ENCODE measurements at places on chromosomes 2 and 18.
A peak's percentile ranks its signal among the peaks of the same experiment; 100 is the strongest.

- DNase-seq = no peak
Observed at GRCh38 chr18:67081482-67082211, 434.9 kb downstream of the DSEL start.

- no peak for DNase-seq
Observed at GRCh38 chr18:44818668-44819403, 138.1 kb downstream of the SETBP1 start.

- no peak for DNase-seq
Observed at GRCh38 chr2:223363085-223363484, 239.1 kb downstream of the SCG2 start.

DNA sequence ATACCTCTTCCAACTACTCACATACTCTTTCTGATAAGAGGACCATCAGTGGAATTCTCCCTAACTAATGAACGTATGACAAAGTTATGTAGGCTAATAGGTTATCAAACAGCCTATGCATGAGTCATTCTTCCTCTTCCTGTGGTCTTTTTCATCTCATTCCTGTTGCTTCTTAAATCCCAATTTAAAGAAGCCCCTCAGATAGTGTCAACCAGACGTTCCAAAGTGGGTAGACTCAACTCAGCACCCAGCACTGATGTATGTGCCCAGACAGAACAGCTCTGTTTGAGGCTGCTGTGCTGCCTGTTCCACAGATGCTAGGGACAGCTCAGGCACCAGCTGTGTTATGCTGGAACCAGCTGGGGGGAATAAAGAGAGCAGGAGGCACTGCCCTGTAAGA is 52.6 kb downstream of the CXCR4 start:
- DNase-seq = no peak

GRCh38 chr18:25225151-25225550 is 126.8 kb downstream of the ZNF521 start:
- no peak for DNase-seq

- no peak for DNase-seq
Observed at GRCh38 chr2:71460056-71460455, 6.7 kb downstream of the DYSF start.

- no peak for DNase-seq
Observed at GRCh38 chr18:74715865-74716712, 118.4 kb downstream of the ZNF407 start.

- DNase-seq = peak; percentile 20
Observed at GRCh38 chr2:190791347-190791975, 89.2 kb upstream of the GLS start.

DNA sequence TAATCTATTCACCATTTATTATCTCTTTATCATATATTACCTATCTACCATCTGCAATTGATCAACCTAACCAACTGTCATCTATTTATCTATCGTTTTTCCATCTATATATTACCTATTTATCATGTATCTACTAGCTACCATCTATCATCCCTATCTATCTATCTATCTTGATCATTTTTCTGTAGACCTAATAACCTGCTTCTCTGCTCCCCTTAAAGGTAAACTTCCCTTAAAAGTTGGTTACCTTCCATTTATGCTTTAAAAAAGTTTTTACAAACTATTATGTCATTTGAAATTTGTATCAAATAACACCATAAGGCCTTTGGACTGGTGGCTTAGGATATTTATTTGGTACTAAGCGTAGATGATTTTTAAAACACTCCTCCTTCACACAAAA is 47.2 kb downstream of the TMEM18 start:
- DNase-seq = no peak

GRCh38 chr18:40949114-40949950 is 1005.7 kb upstream of the PIK3C3 start:
- no peak for DNase-seq

GRCh38 chr18:78505851-78506461 is 473.7 kb upstream of the SALL3 start:
- DNase-seq = no peak

DNA sequence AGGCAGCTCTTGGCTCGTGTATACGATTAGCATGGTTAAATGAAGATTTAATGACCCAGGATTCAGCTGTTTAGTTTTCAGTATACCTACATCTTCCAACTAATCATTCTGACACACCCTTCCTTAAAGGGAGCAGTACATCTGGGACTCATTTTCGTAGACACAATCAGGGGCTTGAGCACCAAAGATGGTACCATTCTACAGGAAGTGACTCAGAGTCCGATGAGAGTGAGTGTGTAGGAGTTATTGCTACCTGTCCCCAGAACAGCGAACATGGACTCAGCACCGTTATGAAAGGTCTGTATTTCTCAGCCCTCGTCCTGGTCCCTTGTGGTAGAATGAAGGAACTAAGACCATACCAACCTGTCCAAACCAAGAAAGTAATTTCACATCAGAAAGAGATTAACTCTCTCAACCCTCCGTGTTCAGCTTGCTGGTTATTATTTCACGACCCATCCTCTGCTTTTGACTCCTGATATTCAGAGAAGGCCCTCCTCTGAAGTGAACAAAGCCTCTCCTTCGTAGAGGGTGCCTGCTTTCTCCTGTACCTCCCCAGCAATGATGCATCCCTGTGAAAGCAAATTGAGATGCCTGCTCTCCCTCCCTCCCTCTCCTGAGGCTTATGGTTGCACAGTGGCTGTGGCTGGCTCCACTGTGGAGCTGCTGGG is 214.8 kb downstream of the MTX2 start:
- no peak for DNase-seq

DNA sequence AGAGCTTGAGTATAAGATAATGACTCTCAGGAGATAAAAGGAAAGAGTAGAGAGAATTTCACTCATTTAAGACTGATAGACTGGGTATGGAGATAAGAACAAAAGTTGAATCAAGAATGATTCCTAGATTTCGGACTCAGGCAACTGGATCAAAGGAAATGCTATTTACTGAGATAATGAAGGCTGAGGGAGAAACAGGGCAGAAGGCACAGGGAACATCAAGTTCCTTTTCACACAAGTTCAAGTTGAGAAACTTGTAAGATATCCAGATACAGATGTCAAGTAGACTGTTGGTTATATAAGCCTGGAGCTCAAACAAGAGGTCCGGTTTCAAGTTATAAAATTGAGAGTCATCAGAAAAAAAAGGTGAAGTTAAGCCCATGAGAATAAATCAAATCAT is 360.8 kb downstream of the TNS1 start:
- no peak for DNase-seq

GRCh38 chr2:226354434-226354833 is 445.2 kb downstream of the IRS1 start:
- no peak for DNase-seq

DNA sequence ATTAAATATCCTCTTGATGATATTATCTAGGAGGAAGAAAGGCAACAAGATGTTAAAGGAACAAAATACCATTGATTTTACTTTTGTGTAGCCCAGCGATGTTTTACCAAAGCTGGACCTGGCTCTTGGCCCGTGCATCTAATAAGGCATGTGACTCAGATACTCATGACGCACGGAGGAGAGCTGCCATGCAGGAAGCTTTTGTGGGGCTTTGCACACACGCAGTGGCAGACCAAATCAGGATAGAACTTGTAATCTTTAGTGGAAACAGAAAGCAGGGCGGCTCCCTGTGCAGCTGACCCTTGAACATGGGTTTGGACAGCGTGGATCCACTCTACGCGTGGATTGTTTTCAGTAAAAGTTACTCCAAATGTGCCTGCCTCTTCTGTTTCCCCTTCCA is 190.0 kb downstream of the NAPG start:
- no peak for DNase-seq

DNA sequence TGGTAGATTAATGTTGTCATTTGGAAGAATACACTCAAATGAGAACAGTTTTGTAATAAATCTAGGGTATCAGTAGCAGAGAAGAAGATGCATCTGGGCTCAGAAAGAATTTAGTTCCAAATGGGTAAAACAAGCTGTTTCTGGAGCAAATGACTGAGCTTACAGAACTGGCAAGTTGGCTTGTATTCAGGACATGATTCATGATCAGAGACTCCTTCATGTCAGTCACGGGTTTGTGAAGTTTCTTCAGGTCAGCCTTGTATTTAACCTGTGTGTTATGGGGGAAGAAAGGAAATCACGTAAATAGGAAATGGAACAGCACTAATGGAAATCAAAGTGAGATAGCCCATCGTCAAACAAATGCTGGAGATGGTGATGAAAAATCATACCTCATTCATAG is 109.1 kb downstream of the RIF1 start:
- DNase-seq = no peak

DNA sequence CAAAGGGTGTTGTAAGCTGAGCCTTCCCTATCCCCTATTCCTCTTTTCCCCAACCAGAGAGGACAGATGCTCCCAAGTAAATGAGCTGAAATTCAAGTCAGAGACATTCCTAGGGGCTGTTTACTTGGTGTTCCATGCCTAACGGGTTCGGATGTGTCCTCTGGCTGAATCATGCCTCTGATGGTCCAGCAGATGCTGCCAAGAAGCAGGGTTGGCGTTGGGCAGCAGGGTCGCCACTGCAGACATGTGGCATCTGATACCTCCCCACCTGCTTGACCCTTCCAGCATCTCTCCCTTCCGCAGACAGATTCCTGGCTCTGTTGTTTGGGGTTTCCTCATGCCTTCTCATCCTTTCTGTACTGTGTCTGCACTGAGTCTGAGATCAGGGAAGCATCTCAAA is 108.3 kb downstream of the HNRNPLL start:
- no peak for DNase-seq

- DNase-seq = no peak
Observed at GRCh38 chr2:201990069-201990468, 43.6 kb upstream of the FZD7 start.

DNA sequence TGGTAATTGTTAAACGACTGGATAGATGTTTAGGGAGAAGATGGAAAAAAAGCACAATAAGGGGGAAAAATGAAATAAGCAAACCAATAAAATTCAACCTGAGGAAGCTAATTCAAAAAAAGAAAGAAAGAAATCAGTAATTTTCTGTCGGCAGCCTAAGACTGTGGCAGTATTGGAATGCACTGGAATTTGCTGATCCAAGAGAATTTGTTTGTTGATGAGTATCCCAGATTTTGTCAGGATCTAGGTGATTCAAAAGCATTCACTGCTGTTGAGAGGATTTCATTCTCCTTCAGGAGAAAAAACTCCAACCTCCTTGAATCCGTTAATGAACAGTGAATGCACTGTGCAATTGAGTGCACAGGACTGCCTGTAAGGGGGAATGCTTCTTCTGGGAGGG is 546.7 kb downstream of the CNTNAP5 start:
- DNase-seq = no peak

DNA sequence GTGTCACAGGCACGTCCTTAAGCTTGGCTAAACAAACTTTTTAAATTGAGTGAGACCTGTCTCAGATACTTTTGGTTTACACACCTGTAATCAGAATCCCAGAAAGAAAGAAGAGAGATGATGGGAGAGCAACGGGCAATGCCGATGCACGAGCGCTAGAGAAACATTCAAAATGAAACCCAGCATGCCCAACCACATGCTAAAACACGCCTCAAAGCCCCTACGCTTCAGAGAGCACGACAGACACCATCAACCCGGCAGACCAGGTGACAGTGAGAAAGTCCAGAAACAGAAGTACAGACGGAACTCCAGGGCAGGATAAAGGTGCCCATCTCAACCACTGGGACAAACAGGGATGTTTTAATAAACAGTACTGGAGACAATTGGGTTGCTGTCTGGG is 85.5 kb downstream of the HDAC4 start:
- no peak for DNase-seq

DNA sequence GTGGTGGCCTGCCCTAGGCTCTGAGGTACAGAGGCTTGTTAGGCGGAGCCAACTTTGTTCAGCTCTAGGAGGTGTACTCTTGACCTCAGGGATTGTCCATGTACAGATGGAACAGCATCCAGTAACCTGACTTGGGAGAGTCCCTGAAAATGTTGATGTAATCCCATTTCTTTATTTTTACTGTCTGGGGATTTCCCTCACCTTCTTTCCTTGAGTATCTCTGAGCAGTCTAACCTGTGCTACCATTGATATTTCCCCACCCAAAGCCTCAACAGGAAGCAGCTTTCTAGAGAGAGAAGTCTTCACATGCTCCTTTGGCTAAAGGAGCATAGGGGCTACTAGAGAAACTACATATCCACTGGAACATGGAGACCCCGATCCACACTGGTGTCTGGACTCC is 10.4 kb downstream of the IL36A start:
- DNase-seq = no peak

- DNase-seq = no peak
Observed at GRCh38 chr2:32772638-32773447, 145.0 kb downstream of the TTC27 start.

DNA sequence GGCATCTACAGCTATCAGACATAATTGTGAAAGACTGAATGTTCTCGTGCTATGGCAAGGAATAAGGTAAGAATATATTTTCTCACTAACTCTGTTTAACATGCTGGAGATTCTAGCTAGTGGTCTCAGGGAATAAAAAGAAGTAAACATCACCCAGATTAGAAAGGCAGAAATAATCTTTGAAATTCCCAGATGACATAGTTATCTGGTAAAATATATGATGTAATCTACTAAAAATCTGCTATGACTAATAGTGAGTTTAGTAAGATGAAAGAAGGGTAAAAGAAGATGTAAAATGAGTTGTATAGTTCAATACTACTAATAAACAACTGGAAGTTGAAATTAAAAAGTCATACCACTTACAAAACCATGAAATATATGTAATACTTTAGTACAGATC is 134.2 kb downstream of the DSC3 start:
- no peak for DNase-seq

- DNase-seq = no peak
Observed at GRCh38 chr2:159146996-159147666, 139.4 kb downstream of the WDSUB1 start.

- no peak for DNase-seq
Observed at GRCh38 chr2:195863564-195863963, 205.1 kb downstream of the DNAH7 start.

- DNase-seq = no peak
Observed at GRCh38 chr2:145764631-145765030, 1244.7 kb upstream of the ZEB2 start.

DNA sequence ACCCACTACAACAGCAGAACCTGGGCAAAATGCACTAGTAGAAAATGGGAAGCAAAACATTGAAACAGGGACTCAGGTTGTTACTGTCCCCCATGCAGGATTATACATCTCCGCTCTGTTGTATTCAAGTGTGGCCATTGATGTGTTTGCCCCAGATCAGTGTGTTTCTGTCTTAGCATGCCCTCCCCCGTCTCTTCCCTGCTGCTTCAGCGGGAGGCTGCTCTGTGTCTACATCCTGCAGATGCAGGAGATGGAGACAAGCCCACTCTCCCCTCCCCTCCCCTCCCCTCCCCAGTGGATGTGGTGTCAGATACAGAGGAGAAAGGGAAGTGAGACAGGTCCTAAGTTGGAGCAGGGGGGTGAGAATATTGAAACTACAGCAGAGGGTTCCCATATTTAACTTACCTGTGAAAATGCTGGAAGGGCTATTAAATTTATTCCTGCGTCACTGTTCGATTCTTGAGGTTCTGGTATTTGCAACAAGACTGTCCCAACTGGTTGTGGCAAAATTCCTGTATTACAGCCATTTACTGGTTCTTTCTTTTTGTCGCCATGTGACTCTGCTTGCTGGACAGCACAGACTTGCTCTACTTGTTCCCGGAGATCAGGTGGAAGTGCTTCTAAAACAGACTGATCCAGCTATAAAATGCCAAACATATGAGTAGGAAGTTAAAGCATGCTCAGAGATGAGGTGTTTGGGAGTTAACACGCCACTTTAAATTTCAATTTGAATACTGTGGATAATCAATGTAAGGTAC is 67.0 kb downstream of the EIF5B start:
- DNase-seq = no peak

Data from stimulated activated CD4-positive, alpha-beta T cell treated with anti-CD3 and anti-CD28 coated beads, Interleukin-1b, Interleukin-23, amount 100 ng/mL, for 1 hour (primary cell).